Fibroblast of upper back skin (primary cell): ENCODE measurements at places on chromosomes 12 and 14.

DNA sequence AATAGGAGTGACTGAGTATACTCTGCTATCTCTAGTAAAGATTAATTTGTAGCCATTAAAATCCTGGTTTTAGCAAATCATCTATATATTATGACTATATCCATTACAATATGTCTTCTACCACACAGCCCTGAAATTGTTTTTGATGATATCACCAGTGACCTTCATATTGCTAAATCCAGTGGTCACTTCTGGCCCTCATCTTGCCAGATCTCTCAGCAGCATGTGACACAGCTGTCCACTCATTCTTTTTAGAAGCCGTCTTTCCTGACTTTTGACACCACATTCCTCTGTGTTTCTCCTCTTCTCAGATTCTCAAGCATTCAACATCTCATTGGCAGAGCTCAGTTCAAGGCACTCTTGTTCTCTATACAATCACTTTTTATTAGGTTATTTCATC is 54.9 kb downstream of the CPNE8 start:
- DNase-seq, result no peak

GRCh38 chr12:32834122-32834521 is 62.5 kb downstream of the PKP2 start:
- DNase-seq, result no peak

DNA sequence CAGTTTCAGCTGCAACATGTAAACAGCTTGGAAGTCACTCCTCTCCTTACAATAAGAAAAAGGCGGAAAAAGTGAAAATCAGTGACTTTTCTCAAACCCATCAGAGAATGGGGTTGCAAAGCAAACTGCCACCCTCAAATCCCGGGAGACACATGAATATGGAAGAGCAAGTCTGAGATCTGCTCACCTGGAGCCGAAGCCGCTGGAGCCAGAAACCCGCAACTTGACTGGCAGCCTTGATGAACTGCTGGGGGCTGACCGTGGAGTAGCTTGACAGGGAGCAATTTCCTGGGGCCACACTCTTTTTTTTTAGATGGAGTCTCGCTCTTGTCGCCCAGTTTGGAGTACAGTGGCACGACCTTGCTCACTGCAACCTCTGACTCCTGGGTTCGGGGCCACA is 208.2 kb downstream of the KIF26A start:
- DNase-seq, result no peak

DNA sequence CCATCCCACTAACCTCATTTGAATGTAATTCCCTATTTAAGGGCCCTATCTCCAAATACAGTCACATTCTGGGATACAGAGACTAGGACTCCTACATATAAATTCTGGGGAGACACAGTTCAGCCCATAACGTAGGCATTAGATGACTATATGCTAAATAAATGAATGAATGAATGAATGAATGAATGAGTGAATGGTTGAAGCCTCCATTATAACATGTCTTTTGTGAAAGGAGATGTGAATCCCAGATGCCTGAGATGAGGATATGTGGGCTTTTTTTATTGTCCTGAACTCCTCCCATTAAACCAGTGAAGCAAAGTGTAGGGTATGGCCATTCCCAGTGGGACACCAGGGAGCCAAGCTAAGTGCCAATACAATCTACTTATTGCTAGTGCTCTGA is 20.5 kb upstream of the TMEM233 start:
- DNase-seq, result no peak

DNA sequence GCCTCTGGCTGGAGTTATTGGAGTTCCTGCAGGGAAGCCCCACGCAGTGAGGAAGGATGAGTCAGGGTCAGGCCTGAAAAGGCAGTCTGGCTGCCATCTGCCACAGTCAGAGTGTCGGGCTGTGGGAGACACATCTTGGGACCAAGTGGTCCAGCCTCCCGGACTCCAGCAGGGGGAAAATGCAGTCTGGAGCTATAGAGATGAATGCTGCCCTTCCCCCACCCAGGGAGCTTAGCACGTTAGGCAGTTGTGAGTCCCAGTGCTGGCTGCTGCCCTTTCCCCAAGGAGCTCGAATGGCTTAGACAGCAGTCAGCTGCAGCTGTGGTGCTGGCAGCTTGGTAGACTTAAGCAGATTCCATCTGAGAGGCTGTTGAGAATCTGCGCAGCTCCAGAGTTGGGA is 8.2 kb upstream of the NTS start:
- DNase-seq, result peak; percentile 73

- DNase-seq, result peak; percentile 77
These were observed 26.7 kb downstream of the NTN4 start for GRCh38 chr12:95763809-95764253.

DNA sequence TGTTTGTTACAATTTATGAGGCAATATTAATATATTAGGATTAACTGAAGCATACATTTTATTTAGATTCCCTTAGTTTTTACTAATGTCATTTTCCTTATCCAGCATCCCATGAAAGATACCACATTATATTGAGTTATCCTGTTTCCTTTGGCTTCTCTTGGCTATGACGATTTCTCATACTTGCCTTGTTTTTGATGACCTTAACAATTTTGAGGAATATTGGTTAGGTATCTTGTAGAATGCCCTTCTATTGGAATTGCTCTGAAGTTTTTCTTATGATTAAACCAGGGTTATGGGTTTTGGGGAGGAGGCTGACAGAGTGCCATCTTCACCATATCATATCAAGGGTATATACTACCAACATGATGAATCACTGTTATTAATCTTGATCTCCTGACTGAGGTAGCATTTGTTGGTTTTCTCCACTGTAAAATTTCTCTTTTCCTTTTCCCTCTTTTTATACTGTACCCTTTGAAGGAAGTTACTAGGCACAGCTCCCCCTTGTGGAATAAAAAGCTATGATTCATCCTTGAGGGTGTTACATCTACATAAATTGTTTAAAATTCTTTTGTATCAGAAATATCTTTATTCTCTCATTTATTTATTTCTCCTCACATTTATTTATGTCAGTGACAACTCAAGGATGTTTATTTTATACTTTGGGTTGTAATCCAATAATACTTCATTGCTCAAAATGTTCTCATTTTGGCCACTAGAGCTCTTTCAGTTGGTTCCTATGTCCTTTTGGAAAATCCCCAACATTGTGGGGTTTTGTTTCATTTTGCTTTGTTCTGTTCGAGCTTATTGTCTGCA is 239.0 kb downstream of the SLC16A7 start:
- peak; percentile 39 for DNase-seq

GRCh38 chr14:68669111-68669511 is 123.8 kb downstream of the ZFP36L1 start:
- DNase-seq, result no peak

DNA sequence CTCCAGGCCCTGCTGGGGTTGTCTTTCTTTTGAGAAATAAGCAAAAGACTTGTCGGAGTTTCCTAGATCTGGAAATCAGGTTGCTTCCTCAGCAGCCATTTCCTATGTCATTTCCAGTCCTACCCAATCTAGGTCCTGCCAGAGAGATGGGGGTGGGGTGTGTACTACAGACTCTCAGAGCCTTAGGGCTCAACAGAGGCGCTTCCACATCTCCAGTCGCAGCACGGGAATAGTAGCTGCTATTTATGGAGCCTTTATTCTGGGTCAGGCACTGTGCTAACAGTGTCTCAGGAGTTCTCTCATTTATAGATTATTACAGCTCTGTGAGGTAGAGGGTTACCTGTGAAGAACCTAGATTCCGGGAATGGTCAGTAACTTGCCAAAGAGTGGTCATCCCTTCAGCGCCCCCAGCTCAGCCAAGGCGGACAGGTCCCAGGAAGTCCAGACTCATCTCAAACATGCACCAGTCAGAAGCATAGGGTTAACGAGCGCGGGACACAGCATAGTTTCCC is 21.9 kb downstream of the DHRS2 start:
- DNase-seq, result no peak

- DNase-seq, result peak; percentile 50
These were observed 22.6 kb upstream of the PKP2 start for GRCh38 chr12:32918890-32919801.

DNA sequence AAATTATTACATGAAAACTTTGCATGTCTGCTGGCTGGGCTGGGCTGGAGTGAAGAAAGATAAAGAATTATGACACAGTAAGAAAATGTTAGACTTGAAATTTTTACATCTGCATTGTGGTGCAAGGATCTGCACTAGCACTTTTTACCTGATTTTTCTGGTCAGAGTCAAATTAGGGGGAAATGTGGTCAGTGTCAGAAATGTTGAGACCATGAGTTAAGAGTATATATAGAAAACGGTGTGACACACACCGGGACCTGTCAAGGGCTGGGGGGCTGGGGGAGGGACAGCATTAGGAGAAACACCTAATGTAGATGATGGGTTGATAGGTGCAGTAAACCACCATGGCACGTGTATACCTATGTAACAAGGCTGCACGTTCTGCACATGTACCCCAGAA is 90.3 kb downstream of the IGF1 start:
- no peak for DNase-seq

DNA sequence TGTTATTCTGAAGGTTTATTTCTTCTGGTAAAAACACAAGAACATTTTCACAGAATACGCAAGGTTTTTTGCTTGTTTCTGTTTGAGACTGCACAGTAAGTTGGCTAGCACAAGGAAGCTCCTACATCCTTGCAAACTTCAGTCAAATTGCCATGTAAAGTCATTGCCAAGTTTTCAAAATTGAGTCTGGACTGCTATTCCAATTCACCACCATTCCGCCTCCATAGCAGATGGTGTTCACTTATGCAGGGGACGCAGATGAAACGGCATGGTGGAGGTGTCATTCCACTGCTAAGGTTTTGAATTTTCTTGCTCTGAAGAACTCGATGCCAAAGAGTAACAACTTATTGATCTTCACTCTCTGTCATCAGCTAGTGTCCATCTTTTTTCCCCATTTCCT is 303.9 kb upstream of the SYT1 start:
- DNase-seq, result no peak
